ENCODE measurements at places on chromosomes 3 and 15.

DNA sequence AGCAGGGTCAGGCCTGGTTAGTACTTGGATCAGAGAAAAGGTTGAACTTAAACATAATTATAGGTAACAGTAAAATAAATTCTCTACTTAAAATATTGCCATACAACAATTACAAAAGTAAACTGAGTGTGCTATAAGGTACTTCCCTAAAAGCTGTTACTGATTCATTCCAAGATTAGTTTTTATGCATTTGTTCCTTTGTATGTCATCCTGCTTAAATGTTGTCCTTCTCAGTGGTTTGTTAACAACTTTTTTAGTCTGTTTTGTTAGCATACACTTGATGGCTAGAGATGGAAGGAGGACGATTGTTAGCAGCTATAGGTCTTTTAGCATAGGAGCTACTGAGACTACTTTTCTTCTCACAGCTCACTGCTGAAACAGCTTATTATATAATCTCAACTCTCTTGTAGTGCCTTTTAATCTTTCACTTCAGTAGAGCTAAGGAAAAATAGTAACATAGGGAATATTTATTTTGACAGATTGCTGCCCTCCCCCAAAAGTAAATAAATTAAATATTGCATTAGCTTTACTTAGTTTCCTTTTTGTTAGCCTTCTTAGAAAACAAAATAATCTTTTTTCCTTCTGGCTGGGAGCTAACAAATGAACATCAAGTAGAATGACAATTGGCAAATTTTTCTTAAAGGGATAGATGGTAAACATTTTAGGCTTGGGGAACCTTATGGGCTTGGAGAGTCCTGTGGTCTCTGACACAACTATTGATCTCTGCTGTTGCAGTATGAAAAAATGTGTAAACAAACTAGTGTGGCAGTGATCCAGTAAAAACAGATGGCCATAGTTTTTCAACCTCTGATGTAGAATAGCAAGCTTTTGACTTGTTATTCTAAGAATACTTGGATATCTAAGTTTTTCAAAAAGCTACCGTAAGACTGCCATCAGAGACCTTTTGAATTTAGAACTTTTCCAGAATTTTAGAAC lies 39.5 kb downstream of the USP8 start:
- DNase-seq: no peak

GRCh38 chr3:107977221-107978130 lies 113.4 kb downstream of the CD47 start:
- no peak for DNase-seq

GRCh38 chr15:50251638-50252182 lies 13.8 kb downstream of the HDC start:
- DNase-seq: no peak

DNA sequence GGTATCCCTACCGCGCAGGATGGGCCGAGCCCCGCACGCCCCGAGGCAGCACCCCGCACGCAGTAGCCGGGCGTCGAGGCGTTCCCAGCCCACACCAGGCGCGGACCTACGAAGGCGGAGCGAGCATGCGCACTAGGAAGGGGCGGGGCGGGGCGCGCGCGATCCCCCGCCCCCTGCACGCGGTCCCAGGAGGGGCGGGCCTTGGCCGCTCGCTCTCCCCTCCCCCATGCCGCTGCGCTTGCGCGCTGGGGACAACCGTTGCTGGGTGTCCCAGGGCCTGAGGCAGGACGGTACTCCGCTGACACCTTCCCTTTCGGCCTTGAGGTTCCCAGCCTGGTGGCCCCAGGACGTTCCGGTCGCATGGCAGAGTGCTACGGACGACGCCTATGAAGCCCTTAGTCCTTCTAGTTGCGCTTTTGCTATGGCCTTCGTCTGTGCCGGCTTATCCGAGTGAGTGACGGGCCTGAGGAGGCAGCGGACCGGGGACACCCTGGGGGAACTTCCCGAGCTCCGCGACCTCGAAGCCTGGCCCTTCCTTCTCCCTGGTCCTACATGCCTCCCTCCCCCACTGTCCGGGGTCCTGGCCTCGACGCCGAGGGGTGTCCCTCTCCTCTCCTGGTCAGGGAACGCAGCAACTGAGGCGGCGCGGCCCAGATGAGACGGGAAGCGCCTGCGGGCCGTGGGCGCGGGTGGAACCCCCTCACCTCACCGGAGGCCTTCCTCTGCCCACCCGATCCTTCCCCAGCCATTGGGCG lies at the start of gene SPESP1:
Gene SPESP1 (plus strand): TSS at position 258 of the 755 bp plus-strand sequence. CDS start 129 bp downstream, at position 387.
- peak; percentile 16 for DNase-seq

DNA sequence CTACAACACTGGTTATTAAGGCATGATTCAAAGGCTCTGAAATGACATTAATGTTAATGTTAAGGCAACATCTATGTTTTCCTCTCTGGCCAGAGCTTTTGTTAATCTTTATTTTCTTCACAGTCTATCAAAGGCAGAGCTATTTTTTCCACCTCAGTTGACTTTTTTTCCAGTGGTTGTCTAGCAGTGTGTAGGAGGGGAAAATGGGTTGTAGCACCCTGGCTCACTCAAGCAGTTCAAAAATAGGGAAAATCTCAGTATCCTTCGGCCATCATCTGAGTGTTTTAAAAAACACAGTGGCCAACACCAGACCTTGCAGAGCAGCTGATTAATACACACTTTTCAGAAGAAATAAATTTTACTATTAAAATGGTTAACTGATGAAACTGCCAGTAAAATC lies 21.4 kb downstream of the CBLB start:
- DNase-seq: no peak

GRCh38 chr3:156664831-156665178 lies 9.6 kb upstream of the TIPARP start:
- DNase-seq: no peak

- no peak for DNase-seq
These were observed 681 bp downstream of the PIK3CB start for GRCh38 chr3:138833899-138834595.

GRCh38 chr3:68999605-69000004 lies 13.9 kb downstream of the EOGT start:
- DNase-seq: no peak
